Stimulated activated CD8-positive, alpha-beta memory T cell treated with anti-CD3 and anti-CD28 coated beads, Interleukin-7, amount 100 ng/mL, for 24 hours (primary cell): ENCODE measurements at places on chromosomes 13 and 19.

DNA sequence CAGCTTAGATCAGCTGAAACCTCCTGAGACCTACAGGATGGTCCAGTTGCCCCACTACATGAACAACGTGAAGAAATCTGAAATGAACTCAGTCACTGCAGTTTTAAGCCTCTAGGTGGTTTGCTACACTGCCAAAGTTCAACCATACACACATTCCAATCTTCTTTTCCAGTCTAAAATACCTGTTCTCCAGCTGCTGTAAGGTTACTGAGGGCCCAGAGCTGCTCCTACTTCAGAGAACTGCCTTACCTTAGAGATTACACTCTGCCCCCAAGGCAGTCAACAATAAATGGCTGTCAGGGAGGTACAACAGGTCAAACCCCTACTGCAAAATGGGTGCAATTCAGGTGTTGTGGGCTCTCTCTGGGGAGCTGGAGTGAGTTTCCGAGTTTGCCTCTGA is 154.1 kb upstream of the MIR17HG start:
- no peak for DNase-seq

DNA sequence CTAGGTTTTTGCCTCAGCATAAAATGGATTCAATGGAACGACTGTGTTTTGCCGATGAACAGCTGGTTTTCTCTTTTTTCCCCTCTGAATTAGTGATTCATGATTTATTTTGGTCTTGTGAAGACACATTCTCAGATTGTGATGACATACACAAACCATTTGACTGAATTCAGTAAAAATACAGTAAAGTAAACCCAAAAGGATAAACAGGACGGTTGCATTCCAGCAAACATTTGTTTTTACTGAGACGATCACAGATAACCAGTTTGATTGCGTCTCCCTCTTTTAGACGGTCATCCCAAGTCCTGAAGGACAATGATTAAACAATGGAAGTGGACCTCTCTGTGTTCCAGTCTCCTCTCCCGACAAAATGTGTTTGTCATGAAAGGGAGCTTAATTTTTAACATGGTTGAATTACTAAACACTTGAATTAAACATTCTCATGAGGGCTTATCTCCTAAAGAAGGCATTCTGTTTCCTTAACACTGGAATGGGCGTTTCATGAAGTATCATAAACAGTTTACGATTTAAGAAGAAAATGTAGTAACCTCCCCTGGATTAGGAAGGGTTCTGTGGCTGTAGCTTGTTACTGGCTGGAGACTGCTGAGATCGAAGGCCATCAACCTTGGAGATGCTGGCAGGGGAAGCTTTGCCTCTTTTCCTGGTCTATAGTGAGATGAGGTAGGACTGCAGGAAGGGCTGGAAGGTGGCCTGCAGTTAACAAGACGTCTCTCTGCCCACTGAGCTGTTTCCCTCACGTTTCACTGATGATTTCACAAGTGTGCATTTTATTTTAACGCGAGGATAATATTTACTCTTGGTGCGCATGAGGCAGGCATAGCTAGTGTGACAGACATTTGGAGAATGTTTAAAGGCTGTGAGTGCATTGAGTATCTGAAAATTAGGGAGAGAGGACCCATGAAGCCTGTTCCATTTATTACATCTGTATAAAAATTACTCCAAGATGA is 457.9 kb downstream of the FGF9 start:
- DNase-seq: no peak

GRCh38 chr19:8332976-8333766 is 9.9 kb downstream of the KANK3 start:
- no peak for DNase-seq

DNA sequence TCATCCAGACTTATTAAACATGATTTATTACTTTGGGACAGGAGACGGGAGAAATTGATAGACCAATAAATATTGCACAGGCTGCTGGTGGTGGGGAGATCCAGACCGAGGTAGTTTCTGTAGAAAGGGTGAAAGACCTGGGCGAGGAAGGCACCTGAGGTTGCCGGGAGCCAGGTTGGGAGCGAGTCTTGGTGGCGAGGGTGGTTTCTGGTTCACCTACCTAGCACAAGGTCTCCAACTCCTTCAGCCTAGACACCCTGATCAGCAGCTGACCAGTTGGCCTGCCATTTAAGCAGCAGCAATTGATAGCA is 7.0 kb downstream of the EMP3 start:
- DNase-seq: no peak

GRCh38 chr13:73835138-73835721 is 299.0 kb downstream of the KLF12 start:
- DNase-seq: no peak

DNA sequence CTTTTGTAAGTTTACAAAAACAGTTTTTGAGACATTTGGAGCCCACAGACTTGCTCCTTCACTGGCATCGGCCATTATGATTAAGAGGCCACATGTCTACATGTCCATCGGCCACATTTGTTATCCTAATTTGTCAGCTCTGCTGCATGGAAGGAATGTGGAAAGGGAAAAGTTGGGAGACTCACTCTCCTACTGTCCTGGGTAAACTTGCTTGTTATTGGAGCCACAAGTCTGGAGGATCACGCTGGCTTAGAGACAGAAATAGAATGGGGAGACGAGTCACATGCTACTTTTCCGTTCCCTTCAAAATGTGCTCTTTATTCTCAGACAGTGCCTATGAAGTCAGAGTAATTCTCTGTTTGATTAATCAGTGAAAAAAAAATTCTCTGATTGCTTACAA is 741.2 kb upstream of the PCDH9 start:
- no peak for DNase-seq

DNA sequence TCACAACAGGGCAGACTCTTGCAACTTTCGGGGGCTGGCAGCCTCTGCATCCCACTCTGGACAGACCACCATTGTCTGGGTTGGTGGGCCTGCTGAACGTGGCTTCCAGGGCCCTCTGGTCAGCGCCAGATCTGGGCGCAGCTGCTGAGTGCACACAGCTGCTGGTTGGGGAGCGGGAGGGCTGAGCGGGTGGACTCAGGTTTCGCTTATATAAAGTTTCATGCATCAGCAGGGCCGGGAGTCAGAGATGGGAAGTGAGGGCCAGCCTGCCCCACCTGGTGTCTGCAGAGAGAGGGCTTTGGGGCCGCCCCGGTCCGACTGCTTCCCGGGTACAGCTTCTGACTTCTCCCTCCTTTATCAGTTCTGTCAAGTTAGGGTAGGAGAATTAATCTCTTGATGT is 6.9 kb downstream of the ARHGEF7 start:
- no peak for DNase-seq

DNA sequence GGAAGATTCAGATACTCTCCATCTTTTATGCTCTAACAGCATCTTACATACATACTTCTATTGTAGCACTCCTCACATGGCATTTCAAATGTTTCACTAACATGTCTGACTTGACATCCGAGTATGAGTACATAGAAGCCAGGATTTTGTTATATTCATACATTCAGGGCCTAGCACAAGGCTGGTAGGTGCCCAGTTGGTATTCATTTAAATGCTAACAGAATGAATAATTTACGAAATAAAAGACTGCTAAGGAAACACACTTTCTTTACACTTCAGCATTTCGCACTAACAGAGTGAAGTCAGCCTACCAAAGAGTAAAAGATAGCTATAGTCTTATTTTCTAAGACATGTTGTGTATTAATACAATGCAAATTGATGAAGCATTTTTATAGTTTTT is 67.8 kb upstream of the FBXL3 start:
- no peak for DNase-seq

GRCh38 chr13:48866249-48866648 is 109.5 kb upstream of the FNDC3A start:
- DNase-seq: no peak

- DNase-seq: no peak
These were observed 625 bp downstream of the ZNF709 start for GRCh38 chr19:12484011-12484370.

DNA sequence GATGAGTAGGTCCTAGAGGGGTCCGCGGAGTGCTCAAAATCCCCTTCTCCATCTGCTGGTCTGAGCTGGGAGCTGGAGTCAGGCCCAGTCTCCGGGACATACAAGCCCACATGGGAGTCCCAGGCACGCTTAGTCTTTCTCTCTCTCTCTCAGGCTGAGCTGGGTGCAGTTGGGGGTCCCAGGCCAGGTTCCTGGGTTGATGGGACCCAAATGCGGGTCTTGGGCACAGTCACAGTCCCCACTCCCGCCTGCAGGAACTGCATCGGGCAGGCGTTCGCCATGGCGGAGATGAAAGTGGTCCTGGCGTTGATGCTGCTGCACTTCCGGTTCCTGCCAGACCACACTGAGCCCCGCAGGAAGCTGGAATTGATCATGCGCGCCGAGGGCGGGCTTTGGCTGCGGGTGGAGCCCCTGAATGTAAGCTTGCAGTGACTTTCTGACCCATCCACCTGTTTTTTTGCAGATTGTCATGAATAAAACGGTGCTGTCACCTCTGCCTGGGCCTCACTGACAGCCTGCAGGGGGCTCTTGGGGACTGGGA is 23.8 kb downstream of the CYP4F12 start:
- DNase-seq: no peak

DNA sequence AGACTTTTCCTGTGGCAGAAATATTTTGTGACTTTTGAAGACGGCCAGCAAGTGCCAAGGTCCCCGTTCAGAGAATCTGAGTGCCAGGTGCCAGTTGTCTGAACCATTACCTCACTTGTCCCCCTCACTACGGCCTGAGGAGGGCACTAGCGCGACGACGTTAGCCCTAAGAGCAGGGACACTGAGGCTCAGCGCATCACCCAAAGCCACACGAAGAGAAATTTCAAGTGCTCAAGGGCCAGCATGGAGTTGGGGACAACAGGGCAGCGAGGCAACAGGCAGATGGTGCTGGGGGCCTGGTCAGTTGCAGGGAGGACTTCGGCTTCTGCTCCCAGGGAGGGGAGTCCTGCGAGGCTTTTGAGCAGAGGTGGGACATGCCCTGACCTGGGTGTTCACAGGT is 9.5 kb upstream of the TYK2 start:
- no peak for DNase-seq

DNA sequence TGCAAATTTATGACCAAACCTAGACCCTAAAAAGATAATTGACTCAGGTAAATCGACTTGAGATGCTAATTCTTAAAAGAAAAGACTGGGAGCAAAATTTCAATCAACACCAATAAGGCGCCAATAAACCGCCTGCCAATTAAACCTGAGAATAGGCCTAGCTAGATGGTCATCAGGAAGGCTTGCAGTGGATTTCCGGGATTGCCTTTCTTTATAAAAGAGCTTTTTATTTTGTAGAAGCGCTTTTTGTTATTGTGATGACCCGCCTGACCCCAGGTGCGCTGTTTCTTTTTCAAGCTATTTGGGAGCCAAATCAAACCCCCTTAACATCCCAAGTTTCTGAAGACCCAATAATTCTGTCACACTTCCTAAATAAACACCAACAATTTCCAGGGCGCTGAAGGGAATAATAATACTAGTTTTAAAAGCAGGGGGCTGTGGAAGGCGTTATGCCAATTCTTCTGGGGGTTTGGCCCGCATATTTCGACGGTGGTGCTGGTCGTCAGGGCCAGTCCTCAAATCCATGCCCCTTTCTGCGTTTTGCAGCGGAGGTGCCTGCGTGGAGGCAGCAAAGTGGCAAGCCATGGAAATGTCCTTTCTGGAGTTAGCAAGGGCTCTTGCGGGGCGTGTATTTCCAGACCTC is 2.9 kb upstream of the ZIC5 start:
- no peak for DNase-seq

- DNase-seq: no peak
These were observed 1249.4 kb upstream of the SLC10A2 start for GRCh38 chr13:104315606-104316005.

DNA sequence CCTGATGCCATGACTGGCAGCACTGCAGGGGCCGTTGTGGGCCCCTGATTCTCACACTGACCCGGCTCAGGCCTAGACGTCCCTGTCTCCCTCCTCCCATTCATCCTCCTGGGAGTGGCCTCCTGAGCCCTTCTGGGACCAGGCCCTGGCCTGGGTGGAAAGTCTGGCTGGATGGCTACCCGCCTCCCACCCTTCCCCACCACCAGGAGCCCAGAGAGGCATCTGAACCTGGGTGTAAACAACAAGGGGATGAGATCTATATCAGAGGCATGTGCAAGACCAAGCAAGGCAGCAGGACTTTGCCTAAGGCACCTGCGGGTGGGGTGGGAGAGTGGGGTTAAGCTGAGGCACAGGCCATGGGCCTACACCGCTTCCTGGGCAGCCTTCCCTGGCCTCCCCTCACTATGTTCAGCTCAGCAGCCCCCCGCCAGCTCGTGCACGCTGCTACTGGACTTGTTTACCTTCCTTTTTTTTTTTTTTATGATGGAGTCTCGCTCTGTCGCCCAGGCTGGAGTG is 22.0 kb upstream of the ASPDH start:
- DNase-seq: no peak
